ENCODE measurements at places on chromosomes 6 and 20.
A peak's percentile ranks its signal among the peaks of the same experiment; 100 is the strongest.

GRCh38 chr20:47768016-47768824, 17.1 kb downstream of the SULF2 start:
- peak; percentile 87 for DNase-seq

DNA sequence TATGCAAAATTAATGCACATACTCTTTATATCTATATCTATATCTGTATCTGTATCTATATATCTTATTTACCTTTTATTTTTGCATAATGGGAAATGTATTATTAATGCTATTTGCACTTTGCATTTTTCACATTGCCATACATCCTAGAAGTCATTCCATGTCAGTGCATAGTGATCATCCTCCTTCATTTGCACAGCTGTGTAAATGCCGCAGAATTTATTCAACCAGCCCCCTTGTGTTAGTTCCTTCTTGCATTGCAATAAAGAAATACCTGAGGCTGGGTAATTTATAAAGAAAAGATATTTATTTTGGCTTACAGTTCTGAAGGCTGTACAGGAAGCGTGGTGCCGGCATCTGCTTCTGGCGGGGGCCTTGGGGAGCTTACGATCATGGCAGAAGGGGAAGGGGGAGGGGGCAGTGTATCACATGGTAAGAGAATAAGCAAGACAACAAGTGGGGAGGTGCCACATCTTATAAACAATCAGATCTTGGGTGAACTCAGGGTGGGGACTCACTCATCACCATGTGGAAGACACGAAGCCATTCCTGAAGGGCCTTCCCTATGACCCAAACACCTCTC, 101.9 kb upstream of the RNF24 start:
- DNase-seq, result no peak

DNA sequence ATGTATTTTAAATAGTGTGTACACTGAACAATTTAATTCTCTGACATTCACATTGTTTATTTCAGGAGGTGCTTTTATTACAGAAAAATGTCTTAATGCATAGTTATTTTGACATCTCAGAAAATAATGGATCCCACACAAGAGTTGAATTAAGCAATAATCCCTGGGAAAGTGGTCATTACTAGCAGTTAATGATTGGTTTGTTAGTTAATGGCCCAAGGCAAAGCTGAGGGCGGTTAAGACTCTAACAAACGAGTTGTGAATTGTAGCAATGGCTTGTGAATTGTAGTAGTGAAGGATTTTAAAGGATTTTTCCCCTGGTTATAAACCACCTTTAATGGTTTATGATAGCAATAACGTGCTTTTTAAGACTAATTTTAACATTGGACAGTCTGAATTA, 1316.0 kb upstream of the GJE1 start:
- DNase-seq, result no peak

DNA sequence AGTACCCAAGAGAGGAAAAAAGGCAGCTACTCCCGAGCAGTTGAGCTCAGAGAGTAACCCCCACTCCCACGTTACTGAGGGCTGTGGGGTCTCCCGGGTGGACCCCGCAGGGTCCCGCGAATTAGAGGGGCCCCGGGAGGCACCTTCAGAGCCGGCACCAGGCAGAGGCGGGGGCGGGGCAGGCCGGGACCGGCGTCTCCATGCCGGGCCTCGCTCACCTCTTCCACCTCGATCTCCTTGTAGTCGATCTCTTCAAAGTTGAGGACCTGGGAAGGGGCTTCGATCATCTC, 381 bp downstream of the MAP3K7 start:
- peak; percentile 28 for DNase-seq

DNA sequence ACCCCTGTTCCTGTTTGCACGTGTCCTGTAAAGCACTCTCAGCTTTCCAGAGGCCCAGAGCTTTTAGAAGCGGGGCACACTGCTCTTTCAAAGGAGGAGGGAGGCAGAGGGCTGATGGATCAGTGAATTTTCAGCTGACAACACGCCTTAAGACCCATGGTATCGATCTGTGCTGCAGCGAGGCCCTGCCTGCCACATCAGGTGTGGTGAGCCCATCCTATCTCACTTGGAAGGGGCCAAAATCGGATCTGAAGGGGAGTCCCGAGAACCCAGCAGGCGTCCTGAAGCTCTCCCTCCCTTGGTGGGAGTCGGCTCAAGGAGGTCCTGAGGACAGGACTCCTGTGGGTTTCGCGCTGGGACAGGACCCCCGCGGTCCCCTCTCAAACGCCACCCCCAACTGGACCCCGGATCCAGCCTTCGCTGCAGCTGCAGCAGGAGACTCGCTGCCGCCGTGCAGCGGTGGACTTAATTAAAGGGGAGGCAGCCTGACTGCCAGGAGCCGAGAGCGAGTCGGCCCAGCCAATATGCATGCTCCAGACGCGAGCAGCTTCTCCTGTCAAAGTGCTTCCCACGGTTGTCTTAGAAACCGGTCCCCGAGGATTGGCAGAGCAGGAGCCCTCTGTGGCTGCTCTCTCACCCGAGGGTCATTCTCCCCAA, 580.0 kb upstream of the ZNF337 start:
- no peak for DNase-seq

DNA sequence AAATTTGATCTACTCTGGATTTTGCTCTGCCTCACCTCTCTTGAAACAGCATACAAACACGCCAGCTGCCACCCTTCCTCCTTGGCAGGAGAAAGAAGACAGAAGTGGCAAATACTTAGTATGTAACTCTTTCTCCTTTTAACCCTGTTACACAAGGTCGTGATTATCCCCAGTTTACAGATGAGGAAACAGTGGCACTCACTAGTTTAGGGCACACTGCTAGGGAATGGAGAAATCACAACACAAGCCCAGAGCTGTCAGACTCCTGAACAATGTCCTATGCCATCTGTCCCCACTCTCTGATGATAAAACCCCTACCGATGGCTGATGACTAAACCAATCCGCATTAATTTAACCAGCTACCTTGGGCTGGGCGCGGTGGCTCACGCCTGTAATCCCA, 79.7 kb downstream of the FGD2 start:
- DNase-seq, result no peak

DNA sequence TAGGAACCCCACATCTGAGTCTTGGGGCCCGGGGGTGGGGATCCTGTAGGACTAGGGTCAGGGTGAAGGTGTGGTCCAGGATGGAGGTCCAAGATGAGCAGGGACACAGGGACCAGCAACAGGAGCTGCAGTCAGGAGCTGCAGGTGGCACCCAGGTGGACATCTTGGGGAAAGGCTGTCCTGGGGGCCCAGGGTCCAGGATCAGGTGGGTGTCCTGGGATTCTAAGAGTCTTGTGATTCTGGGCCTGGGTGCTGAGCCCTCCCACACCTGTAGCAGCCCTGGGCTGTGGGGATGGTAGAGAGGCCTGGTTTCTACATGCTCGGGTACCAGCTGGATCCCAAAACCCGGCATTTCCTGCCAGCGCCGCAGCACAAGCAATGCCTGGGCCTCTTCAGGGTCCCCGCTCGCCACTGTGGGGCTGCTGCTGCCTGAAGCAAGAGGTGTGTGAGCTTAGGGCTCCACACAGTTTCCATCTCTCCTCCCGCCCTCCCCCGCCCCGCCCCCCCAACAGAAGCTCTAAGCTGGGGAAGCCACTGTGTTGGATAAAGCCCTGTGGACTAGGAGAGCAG, 20.7 kb downstream of the ERGIC3 start:
- no peak for DNase-seq
